ENCODE measurements at places on chromosomes 4 and X.

GRCh38 chr4:78150543-78150864, 93.4 kb downstream of the FRAS1 start:
- DNase-seq = no peak

- no peak for DNase-seq
Measured at GRCh38 chr4:71052716-71053115, 59.3 kb downstream of the DCK start.

DNA sequence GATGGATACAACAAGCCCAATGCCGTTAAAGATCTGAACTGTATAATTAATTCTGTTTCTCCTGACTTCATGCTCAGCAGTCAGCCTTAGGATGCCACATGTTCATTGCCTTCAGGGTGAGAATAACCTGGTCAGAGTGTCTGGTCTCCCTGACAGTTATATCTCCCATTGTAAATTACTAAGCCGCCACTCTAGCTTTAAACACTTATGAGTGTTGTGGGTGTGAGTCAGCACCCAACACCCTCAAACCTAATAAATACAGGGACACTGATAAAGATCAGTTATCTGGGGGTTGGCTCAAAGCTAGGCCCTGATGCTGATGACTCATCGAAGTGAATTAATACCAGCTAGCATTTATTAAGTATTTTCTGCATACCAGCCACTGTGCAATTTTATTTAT, 64.9 kb upstream of the DYNLT3 start:
- no peak for DNase-seq

- no peak for DNase-seq
Measured at GRCh38 chr4:135249024-135249423, 1047.4 kb upstream of the PABPC4L start.

DNA sequence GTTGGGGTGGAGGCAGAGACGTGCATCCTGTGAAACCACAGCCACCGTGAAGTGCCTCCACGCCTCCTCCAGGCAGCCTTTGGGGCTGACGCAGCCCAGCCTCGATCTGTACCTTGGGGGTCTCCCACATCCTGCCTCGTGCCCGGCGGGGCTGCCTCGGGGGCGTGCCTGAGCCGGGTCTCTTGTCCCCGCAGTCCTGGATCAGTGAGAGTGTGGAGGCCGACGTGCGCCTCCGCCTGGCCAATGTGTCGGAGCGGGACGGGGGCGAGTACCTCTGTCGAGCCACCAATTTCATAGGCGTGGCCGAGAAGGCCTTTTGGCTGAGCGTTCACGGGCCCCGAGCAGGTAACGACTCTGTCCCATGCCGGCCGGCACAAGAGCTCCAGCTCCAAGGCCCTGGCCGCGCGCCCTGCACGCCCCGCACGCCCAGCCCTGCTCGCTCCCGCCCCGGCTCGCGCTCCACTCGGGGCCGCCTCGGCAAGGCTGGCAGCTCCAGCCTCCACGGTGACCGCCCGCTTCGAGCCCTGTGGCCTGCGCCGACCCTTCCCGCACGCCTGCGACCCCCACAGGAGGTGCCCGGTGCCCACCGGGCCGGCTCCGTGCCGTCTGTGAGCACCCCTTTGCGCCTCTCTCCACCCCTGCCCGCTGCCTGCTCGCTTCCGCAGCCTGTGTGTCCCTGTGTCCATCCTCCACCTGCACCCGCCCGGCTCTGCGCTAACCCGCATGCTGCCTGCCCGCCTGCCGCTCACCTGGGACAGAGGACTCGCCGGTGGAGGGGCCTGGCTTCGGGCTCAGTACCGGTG, 9.8 kb downstream of the FGFR3 start:
- DNase-seq = no peak

- DNase-seq = no peak
Measured at GRCh38 chrX:44747969-44748368, 95.9 kb upstream of the DUSP21 start.

DNA sequence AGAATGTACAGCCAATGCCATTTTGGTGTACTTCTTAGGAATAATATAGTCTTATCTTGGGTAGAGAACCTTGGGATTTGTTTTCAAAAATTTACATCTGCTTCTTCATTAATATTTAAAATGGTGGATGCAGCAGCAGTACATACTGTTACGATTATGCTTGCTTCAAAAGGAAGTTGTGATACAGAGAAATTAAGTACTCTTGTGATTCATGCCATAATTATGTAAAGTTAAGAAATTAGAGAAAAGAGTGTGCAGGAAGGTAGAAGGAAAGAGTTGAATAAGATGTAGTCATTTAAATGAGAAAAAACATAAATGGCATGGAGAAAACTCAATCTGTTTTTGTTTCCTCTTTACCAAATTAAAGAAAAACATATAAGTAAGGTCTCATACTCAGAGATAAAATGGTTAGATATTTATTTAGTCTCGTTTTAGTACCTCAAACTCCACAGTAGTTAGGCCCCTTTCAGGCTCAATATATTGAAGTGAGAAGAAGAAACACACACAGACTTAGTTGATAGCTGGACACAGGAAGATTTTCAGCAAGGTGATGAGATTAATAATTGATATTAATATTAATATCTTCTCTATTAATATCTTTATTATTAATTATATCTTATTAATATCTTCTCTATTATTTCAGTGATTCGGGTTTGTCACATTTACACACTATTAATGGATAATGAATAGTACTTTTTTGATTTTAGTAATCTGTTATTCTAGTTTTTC, 70.1 kb upstream of the HPGD start:
- no peak for DNase-seq

DNA sequence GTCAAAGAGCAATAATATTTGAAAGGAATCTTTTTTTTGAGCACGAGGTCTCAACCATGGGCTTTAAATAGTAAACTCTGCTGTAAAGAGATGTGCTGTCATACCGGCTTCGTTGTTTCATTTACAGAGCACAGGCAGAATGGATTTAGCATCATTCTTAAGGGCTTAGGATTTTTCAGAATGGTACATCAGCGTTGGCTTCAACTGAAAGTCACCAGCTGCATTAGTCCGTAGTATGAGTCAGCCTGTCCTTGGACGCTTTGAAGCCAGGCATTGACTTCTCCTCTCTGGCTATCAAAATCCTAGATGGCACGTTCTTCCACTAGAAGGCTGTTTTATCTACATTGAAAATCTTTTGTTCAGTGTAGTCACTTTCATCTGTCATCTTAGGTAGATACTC, 23.6 kb downstream of the COX18 start:
- DNase-seq = no peak

DNA sequence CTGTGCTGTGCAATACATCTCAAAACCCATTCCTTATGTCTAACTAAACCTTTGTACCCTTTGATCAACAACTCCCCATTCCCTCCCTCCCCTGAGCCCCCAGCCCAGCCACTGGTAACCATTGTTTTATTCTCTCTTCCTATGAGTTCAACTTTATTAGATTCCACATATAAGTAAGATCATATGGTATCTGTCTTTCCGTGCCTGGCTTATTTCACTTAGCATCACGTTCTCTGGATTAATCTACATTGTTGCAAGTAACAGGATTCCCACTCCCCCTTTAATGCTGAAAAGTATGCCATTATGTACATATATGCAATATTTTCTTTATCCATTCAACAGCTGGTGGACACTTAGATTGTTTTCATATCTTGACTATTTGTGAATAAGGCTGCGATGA, 119.4 kb downstream of the RNF150 start:
- no peak for DNase-seq

DNA sequence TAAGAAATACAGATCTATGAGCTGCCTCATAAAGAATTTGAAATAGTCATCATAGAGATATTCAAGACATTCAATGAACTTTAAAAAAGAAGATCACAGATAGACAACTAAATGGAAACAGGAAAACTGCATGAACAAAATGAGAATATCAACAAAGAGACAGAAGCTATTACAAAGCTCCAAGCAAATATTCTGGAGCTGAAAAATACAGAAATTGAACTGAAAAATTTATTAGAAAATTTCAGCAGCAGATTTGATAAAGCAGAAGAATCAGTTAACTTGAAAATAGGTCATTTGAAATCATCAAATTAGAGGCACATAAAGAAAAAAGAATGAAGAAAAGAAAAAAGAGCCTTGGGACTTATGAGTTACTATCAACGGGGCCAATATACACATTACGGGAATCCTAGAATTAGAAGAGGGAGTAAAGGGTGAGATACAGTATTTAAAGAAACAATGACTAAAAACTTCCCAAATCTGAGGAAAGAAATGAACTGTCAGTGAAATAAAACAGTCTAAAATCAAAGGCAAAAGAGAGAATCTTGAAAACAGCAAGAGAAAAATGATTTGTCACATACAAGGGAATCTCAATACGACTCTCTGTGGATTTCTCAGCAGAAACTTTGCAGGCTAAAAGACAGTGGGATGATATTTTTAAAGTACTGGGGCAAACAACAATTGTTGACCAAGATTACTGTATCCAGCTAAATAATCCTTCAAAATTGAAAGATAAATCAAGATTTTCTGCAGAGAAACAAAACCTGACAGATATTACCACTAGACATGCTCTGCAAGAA, 641.6 kb downstream of the ANKRD50 start:
- no peak for DNase-seq

GRCh38 chr4:72366601-72367000, 202.4 kb downstream of the ADAMTS3 start:
- DNase-seq = no peak

- DNase-seq = no peak
Measured at GRCh38 chrX:1002611-1003010, 209.8 kb downstream of the CRLF2 start.

DNA sequence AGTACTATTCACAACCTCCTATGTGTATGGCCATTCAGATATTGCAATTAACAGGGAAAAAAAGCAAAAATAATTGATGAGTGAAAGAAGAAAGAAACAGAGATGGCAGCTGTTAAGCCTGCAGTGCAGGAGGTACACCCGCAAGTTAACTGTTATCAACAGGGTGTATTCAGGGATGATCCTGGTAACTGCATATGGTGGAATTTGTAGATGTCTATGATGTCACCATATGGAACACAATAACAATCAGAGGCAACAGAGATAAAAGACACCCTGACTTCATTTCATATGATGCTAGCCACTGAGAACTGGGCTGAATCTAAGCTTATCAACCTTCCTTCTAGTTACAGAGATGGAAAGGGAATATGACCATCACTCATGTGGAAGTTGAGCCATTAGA, 96.5 kb downstream of the PDGFC start:
- no peak for DNase-seq

GRCh38 chr4:6873792-6874461, 35.7 kb upstream of the TBC1D14 start:
- DNase-seq = peak; percentile 64

- no peak for DNase-seq
Measured at GRCh38 chrX:154840856-154841255, 6.4 kb upstream of the SMIM9 start.

DNA sequence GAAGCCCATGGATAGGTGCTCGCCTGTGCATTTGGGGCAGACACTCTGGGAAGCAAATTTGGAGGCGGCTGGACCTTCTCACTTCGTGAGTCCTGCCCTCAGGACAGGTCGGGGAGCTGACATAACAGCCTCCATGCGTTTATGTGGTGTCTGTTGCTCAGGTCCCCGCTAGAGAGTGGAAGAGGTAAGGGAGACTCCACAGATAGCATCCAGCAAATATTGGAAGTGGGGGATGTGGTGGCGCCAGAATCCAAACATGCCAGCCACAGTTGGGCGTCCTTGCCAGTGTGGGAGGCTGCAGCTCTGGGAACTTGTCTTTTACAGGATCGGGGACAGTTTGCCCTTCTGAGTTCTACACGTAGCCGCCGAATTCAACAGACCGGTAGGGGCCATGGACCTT, 47.8 kb downstream of the ZNF182 start:
- no peak for DNase-seq

DNA sequence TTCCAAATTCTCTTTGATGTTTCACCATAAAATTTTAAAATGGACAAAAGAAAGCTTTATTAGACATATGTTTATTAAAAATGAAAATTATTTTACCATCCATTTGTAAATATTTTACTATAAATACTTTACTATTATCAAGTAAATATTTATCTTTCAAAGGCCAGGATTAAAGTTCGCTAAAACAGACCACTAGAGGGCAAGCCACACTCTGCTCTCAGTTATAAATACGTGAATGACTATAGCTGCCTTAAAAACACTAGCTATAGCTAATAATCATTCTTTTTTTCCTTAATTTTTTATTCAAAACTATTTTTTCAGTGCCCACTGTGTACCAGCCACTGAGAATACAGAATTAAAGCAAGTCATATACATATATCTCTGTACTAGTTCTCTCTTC, 38.6 kb downstream of the UNC5C start:
- DNase-seq = no peak

DNA sequence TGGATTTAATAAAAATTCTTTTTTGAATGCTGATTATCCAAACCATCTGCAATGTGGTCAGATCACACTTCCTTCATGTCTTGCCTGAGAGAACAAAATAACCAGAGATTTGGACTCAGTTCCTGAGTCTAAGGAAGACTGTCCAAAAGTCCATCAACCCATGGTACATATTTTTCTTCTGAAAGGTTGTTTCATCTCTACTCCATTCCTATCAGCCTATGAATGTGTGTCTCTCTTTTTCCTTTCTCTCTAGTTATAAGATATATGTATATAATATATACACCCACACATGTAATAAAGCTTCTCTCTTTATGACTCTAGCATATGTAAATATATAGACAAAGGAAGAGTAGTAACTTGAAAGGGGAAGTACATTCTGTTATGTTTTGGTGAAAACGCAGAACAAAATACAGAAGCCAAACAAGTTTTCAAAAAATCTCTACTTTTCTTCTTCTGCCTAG, 226.9 kb downstream of the ARHGAP24 start:
- DNase-seq = no peak

GRCh38 chr4:74990276-74990875, 57.5 kb downstream of the PARM1 start:
- DNase-seq = no peak

DNA sequence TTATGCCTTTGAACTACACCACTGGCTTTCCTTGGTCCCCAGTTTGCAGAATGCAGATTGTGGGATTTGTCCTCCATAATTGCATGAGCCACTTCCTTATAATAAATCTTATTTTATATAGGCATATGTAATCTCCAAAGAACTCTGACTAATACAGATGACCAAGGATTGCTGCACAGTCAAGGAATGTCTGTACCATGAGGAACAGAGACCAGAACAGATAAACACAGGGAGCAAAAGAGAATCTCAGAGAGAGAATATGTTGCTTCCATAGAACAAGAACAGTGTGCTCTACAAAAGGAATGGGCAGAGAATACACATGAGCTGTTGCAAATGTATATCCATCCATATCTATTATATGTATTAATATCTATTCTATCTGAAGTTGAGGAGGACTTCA, 111.1 kb downstream of the ADRA2C start:
- no peak for DNase-seq

- DNase-seq = no peak
Measured at GRCh38 chr4:112604589-112604988, 32.1 kb downstream of the ZGRF1 start.

GRCh38 chr4:47536966-47537365, 51.9 kb downstream of the ATP10D start:
- no peak for DNase-seq

- DNase-seq = no peak
Measured at GRCh38 chr4:130705023-130705422, 1609.1 kb downstream of the C4orf33 start.

Measured in stimulated activated CD4-positive, alpha-beta T cell treated with anti-CD3 and anti-CD28 coated beads, TNF-alpha, amount 100 ng/mL, for 48 hours (primary cell).